HFF-Myc (cell line): ENCODE measurements at places on chromosomes 7 and 10.
A peak's percentile ranks its signal among the peaks of the same experiment; 100 is the strongest.

DNA sequence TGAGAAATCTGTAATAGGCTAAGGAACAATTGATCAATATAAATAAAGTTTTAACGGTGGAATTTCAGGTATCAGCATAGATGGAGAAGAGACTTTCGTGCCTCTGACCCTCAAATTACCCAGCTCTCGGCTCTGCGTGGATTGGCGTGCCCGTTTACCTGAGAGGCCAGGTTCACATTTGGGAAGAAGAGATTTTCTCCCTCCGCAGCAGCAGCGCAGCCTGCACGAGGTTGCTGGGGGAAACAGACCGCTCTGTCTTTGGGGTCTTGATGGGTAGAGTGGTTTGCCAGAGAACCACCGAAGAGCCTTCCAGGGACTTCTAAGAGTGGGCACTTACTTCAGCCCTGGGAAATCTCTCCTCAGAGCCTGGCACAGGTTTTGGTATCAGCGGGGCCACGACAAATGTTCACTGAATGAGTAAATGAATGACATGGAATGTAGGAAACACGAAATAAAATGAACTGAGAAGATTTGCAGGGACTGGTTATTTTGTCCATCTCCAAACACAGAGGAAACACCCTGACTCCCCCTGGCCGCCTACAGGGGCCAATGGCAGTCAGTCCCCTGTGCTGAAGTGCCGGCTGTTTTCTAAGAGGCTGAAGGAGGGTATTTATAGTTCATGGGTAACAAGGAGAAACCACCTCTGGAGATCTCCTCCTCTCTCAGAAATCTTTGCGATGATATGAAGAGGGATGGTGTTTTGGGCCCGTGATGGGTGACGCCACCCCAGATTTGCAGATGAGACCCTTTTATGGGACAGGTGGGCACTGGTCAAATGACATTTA is 338.5 kb downstream of the ADARB2 start:
- DNase-seq = no peak

- DNase-seq = no peak
Observed at GRCh38 chr7:31204071-31204470, 136.5 kb downstream of the NEUROD6 start.

DNA sequence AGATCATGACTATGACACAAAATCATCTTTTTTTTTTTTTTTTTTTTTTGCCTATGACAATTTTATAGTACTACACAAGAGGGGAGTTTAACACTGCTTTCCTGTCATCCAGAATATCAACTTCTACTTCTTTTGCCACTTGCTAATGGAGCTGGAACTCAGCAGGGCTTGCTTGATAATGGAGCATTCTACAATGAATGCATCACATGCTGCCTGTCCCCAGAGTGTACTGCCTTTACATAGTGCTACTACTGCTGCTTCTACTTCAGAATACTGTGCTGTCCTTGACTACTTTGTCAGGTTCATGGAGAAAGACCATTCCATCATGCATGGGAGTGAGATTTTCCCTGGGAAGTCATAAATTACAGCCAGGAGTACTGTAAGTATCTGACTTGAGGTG is 338.6 kb upstream of the SEMA3A start:
- DNase-seq = no peak

DNA sequence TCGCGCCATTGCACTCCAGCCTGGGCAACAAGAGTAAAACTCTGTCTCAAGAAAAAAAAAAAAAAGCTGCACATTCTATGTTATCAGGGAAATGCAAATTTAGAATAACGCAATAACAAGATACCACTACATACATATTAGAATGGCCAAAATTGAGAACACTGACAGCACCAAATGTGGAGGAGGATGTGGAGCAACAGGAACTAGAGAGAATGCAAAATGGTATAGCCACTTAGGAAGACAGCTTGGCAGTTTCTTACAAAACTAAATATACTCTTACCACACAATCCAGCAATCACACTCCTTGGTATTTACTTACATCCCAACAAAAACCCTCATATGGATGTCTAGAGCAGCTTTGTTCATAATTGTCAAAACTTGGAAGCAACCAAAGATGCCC is 76.8 kb downstream of the ALOX5 start:
- no peak for DNase-seq

GRCh38 chr7:68058014-68058413 is 1061.4 kb downstream of the TYW1 start:
- DNase-seq = no peak

GRCh38 chr10:49183596-49184542 is 4.3 kb downstream of the TMEM273 start:
- DNase-seq = no peak

DNA sequence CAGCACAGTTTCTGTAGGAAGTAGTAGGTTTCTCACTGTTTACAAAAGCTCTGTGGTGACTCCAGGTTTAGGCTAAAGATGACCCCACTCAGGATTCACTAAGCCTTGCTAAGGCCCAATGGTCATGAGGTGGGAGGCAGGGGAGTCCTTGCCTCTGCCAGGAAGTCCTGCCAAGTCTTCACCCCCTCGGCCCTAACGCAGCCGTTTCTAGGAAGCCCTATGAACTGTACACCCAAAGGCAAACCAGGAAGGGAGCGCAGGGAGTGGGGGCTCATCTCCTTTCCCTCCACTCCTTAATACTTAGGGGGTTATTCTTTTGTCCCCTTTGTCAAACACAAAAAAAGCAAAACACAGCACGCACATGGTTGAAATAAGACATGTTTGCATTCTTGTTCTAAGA is 64.6 kb downstream of the CTBP2 start:
- DNase-seq = no peak

- no peak for DNase-seq
Observed at GRCh38 chr7:87505122-87505521, 29.6 kb upstream of the ABCB4 start.

DNA sequence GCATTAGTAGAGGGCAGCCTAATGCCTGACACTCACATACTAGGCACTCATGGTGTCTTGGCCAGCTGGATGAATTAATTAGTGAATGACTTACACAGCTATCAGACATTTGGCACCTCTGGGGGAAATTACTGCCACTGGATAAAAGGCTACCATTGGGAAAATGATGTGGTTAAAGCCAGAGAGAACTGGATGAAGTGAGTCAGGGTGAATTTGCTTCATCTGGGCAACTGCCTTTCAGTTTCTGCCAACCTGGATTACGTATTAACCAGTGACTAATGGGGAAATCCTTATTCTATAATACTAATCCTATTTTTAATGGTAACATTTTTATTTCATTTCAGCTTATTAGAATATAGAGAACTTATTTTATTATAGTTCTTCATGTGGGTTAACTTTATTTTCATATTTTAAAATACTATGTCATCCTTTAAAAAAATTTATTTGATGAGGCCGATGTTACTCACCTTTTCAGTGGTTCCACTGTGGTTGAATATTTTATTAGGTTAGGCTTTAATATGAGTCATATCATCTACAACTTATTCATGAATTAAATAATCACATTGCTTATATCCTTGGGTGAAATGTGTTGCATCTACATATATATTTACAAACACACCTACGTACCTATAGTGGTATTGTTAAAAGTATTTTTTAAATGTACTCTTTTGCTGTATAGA is 85.6 kb upstream of the CAPZA2 start:
- DNase-seq = peak; percentile 66

DNA sequence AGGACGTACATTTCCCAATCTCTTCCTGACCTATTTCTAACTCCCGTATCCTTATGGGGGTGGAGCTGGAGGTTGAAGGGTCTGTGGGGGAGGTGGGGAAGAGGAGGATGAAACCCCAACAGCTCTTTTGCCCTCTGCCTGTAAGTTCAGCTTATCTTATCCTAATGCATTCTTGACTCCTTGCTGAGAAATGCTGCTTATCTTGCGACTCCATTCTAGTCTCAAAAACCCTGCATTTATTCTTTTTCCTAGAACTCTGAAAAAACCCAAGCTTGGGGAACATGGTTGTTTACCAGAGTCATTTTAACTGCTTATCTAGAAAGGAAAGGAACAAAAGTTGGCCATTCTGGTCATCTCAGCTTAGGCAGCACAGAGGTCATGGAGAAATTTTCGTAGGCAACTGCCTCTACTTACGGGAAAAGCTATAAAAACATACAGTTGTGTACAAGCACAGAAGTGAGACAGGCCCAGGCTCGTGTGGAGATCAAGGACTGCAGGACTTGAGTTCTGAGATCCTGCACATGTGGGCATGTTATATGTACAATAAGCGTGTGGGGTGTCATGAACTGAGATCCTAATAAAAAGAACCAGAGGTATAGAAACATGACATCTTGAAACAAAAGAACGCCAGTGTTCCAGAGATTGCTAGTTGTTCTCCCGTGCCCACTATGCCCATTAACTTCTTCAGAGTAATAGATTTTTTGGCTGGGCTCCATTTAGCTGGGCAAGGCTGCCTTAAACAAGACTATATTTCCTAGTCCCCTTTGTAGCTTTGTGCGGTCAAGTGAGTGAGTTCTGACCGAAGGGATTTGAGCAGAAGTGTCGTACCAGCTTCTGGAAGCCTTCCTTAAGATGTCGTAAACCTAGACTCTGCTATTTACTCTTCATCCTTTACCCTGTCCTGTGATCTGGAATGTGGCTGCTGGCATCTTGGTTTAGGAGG is 9.6 kb downstream of the INMT start:
- DNase-seq = no peak

DNA sequence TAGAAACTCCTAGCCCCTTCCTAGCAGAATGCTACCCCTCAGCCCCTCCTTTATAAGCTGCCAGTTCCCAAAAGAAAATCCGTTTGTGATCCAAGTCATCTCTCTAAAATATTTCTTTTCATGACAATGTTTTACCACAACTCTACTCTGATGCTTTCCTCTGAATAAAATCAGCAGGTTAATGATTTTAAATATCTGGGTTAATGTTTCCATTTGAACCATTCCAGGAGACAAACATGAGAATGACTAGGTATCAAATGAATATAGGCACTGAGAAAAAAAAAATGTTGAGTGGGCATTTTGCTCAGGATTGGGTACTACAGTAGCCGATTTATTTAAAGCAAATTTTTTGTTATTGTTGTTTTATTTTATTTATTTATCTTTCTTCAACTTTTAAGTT is 360.3 kb downstream of the WDR11 start:
- DNase-seq = no peak

DNA sequence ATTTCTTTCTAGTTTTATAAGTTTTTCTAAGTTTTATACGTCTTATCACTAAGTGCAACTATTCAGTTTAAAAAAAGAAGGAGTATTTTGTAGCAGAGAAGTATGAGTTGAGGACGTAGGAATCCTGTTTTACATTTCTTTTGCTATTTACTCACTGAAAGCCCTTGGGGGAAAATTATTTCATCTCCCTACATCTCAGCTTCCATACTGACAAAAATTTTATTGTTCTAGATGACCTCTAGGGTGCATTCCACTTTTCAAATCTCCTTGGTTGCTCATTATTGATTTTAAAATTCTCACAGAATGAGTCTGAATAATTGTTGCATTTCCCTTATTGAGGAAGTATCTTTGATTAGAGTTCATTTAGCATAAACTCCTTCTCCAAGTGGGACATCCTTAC is 14.9 kb upstream of the PDK4 start:
- no peak for DNase-seq

GRCh38 chr7:45217358-45217757 is 59.8 kb downstream of the RAMP3 start:
- DNase-seq = no peak

DNA sequence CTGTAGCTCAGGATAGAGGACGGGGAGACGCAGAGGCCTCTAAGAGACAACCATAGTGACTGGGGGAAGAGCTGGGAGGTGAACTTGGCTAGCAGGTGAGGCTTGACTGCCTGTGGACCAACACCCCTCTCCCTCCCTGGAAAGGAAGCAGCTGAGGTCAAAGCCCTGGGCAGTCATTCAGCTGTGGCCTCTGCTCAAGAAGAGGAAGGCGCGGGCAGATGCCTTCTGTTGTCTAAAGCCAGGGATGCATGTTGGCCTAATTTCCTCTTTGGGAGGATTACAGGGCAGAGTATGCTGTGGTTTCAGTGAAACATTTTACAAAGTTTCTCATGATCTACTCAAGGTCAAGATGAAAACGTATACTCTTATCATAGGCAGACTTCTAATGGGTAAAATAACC is 327.1 kb downstream of the PRPF18 start:
- DNase-seq = no peak

GRCh38 chr7:95316588-95316987 is 7.7 kb downstream of the PON1 start:
- no peak for DNase-seq

DNA sequence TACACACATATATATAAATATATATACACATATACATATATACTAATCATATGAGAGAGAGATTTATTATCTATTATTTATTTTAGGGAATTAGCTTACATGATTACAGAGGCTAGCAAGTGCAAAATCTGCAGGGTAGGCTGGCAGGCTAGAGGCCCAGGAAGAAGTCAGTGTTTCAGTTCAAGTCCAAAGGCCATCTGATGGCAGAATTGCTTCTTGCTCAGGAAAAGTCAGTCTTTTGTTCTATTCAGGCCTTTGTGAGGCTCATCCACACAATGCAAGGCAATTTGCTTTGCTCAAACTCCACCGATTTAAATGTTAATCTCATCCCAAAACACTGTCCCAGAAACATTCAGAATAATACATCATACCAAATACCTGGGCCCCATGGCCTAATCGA is 2.6 kb upstream of the C10orf120 start:
- no peak for DNase-seq

- no peak for DNase-seq
Observed at GRCh38 chr7:37289781-37290180, 158.9 kb downstream of the ELMO1 start.

DNA sequence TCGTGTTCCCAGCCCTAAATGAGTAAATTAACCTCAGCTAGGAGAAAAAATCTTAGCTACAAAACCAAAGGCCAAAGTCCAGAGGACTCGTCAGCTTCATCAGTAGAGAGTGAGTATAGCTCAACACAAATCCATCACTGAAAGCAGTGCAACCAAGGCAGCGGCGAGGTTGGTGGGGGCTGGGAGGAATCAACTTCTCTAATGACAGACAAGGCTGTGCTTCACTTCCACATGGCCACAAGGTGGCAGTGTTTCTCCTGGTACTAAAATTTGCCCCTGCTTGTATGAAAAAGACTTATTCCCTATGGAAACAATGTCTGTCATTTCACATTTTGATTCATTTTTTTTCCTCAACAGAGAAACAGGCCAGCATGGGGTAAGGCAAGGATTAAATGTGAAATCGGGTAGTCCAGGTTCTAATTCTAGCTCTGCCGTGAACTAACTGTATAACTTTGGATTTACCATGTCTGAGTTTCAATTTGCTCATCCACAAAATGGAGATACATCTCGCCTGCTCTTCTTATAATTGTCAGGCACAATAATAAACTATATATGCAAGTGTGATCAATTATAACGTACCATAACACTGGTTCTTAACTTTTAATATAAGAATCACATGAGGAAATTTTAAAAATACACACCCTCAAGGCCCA is 39.3 kb downstream of the FAS start:
- DNase-seq = peak; percentile 63

DNA sequence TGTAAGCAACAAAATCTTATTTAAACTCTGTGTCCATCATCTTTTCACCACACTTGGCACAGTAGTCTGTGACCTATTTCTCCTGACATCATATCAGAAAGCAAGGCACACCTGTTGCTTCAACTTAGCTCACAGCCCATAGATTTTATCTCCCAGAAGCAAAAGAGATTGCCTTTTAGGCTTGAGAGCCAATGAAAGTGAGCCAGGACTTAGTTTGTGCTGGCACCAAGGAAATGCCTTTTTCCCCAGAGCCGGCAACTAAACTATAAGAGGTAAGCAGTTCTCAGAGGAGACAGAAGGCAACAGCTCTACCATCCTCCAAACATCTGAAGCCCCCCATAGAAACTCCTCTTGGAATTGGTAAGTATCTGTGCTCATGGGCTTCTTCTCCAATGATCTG is at the start of gene ACSM6:
Gene ACSM6, plus strand, starts transcription at position 295 of the 400 bp plus-strand sequence. CDS start 248 bp downstream, outside the sequence.
- DNase-seq = no peak
